Erythroblast (primary cell): ENCODE measurements at places on chromosomes 1 and 21.

GRCh38 chr1:202349206-202349928, 868 bp downstream of the PPP1R12B start:
- DNase-seq = peak; percentile 85

- DNase-seq = no peak
Measured at GRCh38 chr1:228990906-228991569, 255.8 kb downstream of the RHOU start.

GRCh38 chr21:45727390-45727789, 83.9 kb downstream of the PCBP3 start:
- DNase-seq = no peak

DNA sequence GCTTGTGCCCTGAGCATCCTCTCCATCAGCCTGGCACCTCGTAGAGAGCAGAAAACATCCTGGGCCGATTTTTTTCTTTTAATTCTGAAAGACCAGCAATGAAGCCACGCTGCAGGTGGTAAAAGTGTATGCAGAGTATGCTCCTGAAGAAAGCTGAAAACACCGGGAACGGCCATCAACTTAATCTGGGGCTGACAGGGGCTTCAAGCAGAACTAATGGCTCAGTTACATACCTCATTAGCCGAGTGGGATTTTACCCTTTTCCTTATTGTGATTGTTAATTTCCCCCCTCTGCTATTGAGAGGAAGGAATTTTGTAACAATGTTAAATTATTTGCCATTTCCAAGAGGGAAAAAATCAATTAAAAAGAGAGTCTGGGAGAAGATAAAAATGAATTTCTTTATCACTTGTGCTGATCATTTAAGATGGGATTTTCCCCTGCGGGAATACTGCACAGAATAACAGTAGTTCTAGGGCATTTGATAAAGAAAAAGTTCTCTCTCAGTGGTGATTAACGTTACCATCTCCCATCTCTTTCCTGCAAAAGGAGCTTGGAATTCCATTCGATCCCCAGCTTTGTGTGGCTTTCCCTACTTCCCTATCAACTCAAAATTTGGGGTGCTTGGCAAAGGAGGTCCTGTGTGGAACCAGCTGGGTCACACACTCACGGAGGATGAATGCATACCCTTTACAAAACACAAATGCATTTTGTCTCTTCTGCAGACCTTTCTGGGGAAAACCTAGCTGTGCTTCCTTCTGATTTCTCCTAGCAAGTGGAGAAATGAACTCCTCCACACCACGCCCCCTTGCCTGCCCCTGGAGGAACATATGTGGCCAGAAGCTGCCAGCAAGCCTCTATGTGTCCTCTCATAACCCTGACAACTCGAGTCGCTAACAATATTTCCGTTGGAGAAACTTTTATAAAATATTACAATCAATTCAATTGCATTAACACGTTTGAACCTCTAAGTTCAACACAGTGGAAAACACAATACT, 70.9 kb downstream of the RRAGC start:
- no peak for DNase-seq

DNA sequence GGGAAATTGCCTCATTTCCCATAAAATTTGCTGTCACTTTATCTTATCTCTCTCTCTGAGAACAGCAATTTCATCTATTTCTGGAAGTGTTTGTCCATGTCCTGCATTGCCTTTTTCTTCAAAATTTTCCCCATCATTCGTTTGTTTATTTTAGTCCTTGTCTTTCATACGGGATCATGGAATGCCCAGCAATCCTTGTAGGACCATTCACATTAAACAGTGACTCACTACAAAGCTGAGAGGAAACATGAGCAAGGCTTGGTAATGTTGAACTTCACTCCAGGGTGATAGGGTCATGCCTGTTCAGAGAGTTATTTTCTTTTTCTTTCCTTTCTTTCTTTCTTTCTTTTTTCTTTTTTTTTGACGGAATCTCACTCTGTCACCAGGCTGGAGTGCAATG, 32.2 kb upstream of the HNRNPU start:
- no peak for DNase-seq

- DNase-seq = peak; percentile 34
Measured at GRCh38 chr1:90925928-90926869, 95.6 kb downstream of the ZNF644 start.

GRCh38 chr1:109892561-109893368, 17.9 kb upstream of the CSF1 start:
- no peak for DNase-seq

DNA sequence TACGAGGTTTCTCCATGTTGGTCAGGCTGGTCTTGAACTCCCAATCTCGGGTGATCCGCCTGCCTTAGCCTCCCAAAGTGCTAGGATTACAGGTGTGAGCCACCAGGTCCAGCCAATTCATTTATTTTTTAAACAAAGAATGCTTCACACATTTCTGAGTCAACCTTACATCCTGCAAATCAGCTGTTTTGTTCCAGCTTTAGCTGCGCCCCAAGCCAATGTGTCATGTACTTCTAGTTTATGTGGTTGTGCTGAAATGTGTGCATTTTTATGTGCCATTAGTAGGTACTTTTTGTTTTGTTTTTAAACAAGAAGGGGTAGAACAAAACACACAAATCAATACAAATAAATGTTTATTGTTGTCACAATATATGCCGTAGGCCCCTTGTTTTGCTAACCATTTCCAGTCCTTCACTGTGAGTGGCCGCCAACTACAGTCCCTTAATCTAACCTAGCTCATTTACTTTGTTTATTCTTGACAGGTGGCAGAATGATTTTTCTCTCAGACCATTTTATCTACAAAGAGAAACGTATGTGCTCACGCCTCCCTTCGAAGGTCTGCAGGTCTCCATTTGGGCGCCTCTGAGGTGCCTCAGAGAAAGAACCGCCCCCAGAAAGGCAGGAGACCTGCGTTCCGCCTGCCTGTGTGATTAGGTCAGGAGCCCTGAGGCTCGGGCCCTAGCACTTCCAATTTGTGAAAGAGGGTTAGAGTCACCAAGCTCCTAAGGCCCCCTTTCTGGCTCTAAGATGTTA, 2.8 kb upstream of the CASQ2 start:
- DNase-seq = no peak

DNA sequence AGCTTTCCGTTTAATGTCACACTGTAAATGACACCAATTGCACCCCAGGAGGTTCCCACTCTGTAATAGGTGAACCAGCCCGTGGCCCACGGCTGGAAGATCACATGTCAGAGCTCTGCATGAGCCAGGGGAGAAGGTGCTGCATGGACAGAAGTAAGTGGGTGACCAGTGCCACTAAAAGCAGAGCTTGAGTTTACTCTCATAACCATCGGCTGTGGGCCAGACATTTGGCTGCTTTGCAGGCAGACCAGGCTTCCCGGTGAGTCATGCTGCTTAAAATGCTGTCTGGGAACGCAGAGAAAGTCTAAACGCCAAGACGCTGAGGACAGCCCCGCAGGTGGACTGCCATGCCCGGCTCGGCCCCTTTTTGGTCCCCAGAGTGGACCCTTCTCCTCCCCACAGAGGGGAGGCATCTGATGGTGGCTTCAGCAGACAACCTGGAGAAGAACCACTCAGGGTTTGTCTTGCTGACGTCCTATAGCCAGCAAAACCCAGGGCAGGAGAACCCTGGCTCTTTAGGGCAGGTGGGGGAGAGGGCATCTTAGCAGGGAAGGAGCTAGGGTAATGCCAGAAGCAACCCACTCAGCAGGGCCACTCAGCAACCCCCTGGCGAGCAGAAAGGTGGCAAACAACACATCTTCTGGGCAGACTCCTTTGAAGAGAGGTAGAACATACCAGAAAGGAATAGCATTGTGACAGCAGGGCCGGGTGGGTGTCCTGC, 7.3 kb downstream of the KIAA2013 start:
- no peak for DNase-seq

- peak; percentile 11 for DNase-seq
Measured at GRCh38 chr1:247535402-247535801, 838 bp downstream of the OR2C3 start.

DNA sequence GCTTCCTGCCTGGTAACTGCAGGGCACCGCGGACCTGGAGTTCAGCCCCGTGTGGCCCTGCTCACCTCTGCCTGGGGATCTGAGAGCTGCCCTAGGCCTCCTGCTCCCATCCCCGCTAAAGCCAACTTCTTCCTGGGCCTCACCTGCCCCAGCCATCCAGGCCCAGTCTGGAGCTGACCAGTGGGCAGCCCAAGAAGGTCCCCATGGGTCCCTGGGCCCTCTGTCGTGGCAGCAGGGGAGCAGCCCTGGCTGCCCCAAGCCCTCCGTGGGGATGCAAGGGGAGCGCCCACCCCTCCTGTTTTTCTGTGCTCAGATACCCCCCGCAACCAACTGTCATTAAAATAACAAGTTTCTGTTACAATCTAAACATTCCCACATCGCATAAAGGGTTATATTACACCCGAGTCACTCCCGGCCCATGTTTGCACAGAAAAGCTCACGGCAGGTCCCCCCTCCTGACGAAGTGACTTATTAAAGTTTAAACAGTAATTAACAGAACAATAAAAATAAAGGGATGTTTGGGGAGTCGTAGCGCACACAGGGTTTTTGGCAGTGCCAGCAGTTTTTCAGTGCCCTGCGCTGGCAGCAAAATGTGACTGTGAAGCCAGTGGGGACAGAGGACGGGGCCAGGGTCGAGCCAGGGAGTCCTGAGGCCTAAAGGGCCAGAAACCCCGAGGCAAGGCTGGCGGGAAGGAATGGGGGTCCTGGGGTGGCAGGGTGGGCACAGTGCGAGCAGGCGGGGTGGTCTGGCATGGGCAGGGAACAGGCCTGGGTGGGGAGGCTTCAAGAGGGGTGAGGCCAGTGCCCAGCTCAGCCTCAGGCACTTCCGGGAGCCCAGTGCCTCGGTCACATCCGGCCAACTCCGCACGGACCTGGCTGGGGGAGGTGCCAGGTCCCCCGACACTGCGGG, 121.5 kb downstream of the CASZ1 start:
- DNase-seq = no peak

- no peak for DNase-seq
Measured at GRCh38 chr1:245579881-245580280, 425.1 kb downstream of the KIF26B start.

DNA sequence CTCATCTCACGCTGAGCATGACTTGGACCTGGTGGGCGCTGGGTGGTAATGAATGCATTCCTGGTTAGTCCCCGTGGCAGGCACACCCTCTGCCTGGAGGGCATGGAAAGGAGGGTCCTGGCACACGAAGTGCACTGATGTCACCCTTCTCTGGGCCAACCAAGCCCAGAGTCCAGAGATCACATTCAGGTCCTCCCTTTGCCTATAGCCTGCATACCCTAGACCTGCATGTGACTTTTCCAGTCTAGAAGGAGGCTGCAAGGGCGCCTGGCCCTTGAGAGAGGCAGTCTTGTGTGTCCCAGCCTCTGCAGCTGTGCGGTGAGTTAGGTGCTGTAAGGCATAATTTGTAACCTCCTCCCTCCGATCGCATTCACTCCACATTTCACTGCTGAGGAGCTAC, 22.1 kb downstream of the PADI2 start:
- no peak for DNase-seq

DNA sequence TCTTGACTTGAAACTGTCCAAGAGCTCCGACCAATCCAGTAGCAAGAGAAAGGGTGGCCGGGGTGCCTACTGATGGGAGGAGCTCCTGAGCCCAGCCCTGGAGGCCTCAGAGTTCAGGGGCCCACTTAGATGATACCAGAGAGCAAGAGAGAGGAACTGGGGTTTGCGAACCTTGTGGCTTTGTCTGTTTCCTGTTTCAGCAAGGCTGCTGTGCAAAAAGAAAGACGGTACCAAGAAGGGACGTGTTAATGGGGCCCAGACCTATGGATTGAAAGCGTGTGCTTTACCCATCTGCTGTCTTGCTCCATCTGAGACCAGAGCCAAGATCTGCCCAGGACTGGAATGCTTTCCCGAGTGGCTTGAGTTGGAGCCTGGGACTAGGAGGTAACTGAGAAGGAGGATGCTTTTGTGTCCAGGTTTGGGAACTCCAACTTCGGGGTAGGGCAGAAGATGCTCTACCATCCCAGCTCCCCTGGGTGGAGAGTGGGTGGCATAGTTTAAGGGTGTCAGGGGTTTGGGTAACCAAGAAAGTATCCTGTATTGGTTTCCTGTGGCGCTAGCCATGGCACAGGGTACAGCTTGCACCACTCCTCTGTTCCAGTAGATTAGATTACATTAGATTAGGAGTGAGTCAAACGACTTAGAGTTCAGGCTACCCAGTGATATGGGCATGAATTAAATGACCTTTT, at the start of gene TRAF3IP3:
TSS of gene TRAF3IP3 (plus strand) at position 128 of the 689 bp plus-strand sequence. CDS start 3,987 bp downstream, outside the sequence.
- DNase-seq = peak; percentile 41

GRCh38 chr1:1264868-1265272, 8.8 kb downstream of the UBE2J2 start:
- no peak for DNase-seq

DNA sequence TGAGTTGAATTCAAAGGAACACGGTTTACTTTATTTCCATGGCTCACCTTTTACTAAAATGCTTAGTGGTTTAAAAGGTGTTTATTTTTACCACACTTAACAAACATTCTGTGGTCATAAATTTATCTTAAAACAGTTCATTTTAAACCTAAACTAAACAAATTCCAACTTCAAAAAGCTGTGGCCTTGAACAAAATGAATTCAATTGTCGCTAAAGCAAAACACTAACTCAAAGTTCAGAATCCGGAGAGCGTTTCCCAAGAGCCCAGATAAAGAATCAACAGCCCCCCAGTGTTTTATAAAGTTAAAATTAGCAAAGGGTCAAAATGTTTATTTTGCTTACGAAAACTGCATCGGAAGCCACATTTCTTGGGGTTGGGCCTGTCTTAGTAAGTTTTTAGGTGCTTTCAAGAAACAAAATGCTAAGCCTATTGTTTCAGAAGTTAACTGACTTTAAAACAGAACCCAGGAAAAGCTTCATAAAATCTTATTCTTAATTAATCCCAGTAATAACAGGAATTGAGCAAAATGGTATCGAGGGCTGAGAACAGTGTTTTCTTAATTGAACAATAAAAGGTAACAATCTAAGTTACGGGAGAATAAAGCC, 1.3 kb downstream of the PUM1 start:
- peak; percentile 52 for DNase-seq
